CD4-positive, alpha-beta memory T cell (primary cell): ENCODE measurements at places on chromosomes 12 and 14.

GRCh38 chr14:101458741-101459550, 102.3 kb upstream of the DIO3 start:
- no peak for DNase-seq

- no peak for DNase-seq
Observed at GRCh38 chr12:48021485-48022179, 17.4 kb upstream of the COL2A1 start.

GRCh38 chr12:110992909-110993308, 72.5 kb upstream of the MYL2 start:
- no peak for DNase-seq

DNA sequence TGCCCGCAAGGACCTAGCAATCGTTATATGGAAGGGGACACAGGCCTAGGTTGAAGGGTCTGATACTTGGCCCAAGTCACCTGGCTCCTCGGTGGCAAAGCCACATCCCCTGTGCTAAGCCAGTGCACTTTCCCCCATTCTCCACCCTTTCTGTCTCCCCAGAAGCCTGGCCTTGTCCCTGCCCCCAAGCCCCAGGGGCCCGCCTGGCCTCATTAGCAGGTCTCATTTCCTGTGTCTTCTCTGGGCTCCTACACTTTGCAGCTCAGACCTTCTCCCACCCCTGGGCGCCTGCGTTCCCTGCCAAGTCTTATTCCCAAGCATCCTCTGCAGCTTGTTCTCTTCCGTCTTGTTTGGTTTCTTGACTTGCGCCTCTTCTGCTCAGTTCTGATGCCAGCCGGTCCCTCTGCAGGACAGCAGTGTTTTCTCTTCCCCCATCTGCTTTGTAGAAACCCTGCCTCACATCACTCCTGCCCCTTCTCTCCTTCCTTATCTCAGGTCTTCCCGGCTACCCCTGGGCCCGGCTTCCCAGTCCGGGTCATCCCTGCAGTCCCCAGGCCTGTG, 66.7 kb downstream of the SLC24A4 start:
- DNase-seq = no peak

DNA sequence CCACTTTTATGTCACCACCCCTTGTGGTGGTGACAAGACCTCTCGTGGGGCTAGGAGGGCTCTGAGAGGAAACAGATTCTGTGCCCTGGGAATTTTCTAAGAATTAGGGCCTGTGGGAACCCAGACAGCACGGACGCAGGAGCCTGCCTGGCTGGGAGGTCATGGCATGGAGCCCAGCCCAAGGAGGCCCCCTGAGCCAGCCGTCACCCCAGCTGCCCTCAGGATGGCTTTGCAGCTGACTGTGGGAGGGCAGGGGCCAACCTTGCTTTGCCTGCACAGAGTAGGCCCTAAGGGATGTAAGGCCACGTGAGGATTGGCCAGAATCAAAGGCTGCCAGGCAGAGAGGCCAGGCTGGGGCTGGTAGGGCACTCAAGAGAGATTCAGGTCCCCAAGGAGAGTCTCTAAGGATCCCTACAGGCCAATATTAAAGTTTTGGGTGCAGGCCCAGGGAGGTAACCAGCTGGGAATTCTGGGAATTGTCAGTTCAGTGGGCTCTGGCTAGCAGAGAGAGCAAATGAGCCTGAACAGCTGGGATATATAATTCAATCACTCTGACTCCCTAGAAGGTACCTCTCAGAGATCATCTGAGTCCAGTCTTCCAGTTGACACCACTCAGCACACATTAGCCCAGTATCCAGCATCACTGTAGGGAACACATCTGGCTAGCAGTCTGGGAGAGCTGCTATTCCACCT, 6.4 kb downstream of the LTBP2 start:
- DNase-seq = no peak

DNA sequence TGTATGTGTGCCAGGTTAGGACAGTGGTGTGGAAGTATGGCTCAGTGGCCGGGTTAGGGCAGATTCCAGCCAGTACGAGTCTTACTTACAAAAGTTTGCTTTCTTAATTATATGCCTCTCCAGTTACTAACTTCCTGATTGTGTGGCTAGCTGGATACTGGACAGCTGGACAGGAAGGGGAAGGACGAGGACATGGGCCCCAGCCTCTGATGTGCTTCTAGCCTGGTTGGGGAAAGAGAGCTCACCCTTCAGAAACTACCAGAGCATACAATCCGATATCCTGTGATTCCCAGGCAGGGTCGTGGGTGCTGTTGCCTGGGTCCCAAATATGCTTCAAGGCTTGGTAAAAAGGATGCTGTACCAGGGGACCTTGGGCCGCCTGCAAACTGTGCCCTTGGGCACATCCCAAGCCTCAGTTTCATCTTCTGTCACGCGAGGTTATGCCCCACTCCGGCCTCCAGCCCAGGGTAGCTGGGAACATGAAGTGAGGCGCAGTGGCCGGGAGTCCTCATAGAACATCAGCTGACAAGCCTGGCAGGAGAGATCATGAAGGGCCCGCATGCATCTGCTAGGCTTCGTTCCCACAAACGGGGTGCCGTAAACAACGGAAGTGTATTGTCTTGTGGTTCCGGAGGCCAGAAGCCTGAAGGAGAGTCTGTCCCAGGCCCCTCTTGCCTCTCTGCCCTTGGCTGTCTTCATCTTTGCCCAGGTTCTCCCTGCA, 23.2 kb upstream of the RIN3 start:
- no peak for DNase-seq
